Stimulated activated CD4-positive, alpha-beta T cell treated with anti-CD3 and anti-CD28 coated beads, Interleukin-12 subunit alpha, Interleukin-12 subunit beta, amount 100 ng/mL, for 24 hours (primary cell): ENCODE measurements at places on chromosomes 16 and 17.

DNA sequence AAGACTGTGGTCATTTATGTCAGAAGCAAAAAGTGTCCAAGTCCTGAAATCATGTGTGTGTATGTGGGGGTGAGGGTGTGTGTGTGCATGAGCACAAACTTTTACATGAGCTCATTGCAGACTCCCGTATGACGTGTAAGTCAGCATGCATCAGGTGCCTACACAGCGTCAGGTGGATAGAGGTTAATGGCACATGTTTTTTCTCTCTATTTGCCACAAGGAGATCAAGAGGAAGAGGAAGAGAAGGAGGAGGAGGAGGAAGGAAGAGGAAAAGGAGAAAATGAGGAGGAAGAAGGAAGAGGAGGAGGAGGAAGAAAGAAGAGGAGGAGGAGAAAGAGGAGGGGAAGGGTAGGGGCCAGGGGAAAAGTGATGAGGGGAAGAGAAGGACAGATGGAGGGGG lies 178.0 kb upstream of the DYNLRB2 start:
- DNase-seq: no peak

- no peak for DNase-seq
These were observed 36.0 kb upstream of the ICAM2 start for GRCh38 chr17:64056269-64057005.

DNA sequence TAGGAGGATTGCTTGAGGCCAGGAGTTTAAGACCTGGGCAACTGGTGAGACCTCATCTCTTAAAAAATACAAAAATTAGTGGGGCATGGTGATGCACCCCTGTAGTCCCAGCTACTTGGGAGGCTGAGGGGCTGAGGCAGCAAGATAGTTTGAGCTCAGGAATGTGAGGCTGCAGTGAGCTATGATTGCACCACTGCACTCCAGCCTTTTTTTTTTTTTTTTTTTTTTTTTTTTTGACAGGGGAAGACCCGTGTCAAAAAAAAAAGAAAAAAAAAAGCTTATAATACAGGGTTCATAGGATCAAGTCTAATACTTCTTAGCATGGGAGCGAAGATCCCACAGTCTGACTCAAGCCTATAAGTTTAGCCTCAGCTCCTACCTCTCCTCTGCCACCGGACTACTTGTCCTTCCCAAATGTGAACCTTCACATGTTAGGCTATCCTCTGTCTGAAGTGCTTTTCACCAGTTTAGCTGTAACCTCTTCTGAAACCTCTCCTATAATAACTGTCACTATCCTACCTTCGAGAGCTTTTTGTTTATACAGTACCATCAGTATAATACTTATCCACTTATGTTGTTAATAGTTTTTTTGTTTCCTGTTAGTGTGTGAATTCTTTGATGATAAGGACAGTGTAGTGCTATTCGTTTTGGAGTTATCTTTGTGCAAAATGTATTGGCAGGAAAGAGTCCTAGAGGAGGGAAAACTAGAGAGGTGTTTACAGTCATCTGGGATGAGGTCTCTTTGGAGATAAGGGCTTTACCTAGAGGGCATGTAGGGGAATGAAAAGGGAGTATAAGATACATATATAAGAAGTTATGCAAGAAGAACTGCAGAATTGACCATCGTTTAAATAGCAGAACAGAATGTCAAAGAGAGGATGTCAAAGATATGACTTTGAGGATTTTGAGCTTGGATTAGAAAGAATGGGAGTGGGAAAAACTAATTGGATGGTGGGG lies 15.5 kb downstream of the CPD start:
- DNase-seq: no peak

GRCh38 chr16:82955741-82956348 lies 329.1 kb downstream of the CDH13 start:
- DNase-seq: no peak

DNA sequence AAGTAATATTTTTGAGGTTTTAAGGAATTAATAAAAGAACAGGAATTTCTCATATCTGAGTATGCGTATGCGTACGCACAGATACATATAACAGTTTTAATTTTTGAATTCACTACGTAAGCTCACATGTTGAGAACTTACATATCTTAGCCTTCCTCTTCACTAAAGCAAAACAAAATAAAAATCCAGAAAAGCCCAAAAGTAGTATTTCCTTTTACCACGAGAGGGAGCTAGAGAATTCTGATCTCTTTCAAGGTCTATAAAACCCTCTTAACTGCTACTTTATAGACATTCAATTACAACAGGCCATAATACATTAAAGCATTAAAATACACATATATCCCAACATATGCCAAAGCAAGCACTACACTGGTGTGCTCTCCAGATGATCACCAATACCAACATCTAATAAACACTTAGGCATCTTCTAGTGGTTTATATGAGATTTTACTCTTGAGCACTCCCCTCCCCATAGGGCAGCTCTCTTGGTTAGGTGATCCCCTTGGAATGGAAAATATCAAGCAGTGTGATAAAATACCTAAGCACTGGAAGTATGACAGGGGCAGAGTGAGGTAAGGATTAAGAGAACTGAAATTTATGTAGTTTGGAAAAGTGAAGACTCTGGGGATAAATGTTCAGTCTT lies 94.0 kb downstream of the SKAP1 start:
- DNase-seq: no peak

DNA sequence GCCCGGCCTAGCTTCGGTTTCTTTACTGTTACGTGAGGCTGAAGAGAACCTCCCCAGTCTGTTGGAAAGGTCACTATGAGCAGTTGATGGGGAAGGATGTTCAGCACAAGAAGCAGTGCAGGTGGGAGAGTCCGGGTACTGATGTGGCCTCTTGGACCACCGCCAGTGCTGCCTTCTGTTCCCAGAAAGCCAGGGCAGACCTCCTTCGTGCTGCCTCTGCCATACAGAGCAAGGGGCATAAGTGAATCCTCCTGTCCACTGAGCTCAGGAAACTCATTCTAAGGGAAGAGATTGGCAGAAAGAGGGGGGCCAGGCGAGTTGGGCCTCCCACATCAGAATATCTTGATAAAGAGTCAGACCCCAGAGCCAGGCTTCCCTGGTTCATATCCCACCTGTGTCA lies 3.7 kb downstream of the PPP4C start:
- no peak for DNase-seq

- DNase-seq: peak; percentile 57
These were observed 5.4 kb downstream of the PGS1 start for GRCh38 chr17:78383725-78384471.

DNA sequence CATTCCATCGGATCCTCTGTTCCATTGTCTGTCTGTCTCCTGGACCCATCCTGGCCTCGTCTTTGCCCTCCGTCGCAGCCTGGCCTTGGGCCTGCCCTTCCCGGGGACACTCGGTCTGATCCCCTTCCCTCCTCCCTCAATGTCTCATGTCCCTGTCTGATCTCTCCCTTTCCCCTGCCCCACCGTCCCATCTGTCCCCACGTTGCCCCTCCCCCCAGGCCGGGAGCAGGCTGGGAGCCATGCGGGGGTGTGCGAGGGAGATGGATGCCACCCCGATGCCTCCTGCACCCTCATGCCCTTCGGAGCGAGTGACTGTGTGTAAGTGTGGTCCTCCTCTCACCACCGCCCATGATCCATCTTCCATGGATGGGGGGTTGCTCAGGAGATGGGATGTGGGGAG lies 5.3 kb upstream of the ATP2A1 start:
- DNase-seq: no peak

DNA sequence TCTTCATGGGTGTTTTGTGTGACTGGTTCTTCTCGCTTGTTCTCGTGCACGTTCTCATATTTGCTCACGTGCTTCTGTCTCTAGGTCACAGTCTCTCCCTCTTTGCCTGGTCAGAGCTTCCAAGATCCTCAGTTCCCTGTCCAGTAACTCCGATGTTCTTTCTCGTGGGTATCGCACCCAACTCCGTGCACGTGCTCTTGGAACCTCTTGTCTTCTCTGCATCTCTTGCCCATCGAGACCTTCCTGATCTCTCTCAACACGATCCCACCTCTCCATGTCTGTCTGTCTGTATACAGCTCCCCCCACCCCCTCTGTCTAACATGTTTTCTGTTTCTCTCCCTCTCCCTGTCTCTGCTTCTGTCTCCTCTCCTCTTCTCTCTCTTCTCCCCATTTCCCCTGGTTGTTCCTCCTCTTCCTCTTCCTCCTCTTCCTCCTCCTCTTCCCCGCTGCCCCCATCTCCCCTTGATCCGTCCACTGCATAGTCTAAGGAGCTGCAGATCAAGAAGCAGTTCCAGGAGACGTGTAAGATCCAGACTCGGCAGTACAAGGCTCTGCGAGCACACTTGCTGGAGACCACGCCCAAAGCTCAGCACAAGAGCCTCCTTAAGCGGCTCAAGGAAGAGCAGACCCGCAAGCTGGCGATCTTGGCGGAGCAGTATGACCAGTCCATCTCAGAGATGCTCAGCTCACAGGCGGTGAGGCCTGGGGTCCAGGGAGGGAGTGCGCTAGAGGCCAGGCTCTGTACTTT lies 6.1 kb downstream of the HIRIP3 start:
- DNase-seq: no peak

- no peak for DNase-seq
These were observed 66.7 kb upstream of the FOXF1 start for GRCh38 chr16:86443508-86444147.

- DNase-seq: no peak
These were observed 8.4 kb downstream of the CLUH start for GRCh38 chr17:2703181-2703580.

GRCh38 chr17:43769859-43770258 lies 8.9 kb downstream of the DUSP3 start:
- DNase-seq: no peak

- no peak for DNase-seq
These were observed 500 bp upstream of the KAT7 start for GRCh38 chr17:49787884-49788477.

- DNase-seq: no peak
These were observed 15.2 kb upstream of the HOXB2 start for GRCh38 chr17:48559840-48560817.

GRCh38 chr16:11109566-11109965 lies 146.4 kb downstream of the SOCS1 start:
- DNase-seq: no peak

DNA sequence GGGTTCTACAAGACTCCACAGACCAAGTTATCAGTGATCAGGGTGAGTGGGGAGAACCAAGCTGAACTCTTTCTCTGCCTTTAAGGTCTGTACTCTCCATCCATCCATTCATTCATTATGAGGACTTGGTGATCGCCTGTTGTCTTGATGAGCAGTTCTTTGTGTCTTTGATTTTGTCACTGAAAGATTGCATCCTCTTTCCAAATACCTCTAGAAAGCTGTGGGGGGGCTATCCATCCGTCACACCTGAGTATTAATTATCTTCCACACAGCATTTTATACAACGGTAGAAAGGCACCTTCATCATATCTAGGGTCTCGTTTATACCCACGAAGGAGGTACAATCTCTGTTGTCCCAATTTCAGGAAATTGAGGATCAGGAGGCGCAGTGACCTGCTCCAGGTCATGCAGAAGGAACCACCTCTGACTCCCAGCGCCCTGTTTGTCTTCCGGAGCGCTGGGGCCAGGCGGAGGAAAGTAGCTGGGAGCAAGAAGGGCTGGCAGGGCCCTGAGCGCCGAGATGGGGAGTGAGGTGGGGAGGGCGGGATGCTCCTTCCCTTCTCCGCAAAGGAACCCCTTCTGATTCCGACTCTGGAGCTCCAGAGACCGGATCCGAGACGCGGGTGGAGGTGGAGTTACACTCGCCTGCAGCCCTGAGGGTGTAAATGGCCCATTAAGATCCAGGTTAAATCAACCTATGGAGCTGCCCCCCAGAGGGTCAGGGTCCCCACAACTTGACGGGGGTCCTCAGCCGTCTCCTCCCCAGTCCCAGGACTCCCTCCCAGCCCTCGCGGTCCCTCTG lies 605 bp upstream of the ABAT start:
- no peak for DNase-seq

DNA sequence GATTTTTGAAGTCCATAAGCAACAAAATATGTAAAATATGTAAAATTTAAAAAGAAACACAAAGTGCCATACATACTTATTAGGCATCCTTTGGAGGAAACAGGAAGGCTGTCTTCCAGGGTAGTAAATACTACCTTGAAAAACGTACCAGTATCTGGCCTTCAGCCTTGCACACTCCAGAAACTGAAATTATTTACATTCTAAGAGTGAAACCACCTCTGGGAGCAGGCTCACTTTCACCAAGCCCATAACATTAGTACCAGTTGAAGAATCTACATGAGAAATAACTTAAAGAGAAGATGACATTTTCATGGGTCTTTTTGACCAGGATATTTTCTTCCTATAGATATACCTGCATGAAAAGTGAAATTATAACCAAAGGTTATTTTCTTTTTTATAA lies 6.4 kb downstream of the KRTAP9-1 start:
- DNase-seq: no peak

GRCh38 chr17:8685381-8685780 lies 54.9 kb upstream of the MYH10 start:
- DNase-seq: no peak

DNA sequence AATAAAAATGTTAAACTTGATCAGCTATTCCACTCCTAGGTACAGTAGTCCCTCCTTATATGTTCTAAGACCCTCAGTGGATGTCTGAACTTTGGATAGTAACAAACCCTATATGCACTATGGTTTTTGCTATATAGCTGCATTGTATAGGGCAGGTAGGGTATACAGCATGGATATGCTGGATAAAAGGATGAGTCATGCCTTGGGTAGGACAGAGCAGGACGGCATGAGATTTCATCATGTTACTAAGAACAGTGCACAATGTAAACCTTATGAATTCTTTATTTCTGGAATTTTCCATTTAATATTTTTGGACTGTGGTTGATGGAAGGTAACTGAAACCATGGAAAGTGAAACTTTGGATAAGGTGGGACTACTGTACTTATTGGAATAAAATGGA lies 235.1 kb downstream of the CEP112 start:
- DNase-seq: no peak

GRCh38 chr16:57358527-57359095 lies at the start of gene CCL22:
CCL22 (plus strand) TSS chr16:57358783; CDS start chr16:57358817, 34 bp downstream.
- no peak for DNase-seq

DNA sequence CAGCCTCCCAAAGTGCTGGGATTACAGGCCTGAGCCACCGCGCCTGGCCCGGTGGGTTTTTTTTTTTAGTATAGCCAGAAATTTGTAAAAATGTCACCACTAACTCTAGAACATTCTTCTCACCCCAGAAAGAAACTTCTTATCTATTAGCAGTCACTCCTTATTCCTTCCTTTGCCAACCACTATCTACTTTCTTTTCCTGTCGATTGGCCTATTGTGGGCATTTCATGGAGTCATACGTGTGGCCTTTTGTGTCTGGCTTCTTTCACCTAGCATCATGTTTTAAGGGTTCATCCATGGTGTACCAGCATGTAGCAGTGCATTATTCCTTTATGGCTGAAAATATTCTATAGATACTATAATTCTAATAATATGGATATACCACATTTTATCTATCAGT lies 3.6 kb downstream of the CYB5D2 start:
- DNase-seq: no peak

- DNase-seq: no peak
These were observed 3.2 kb downstream of the PPM1E start for GRCh38 chr17:58758890-58759289.
